ENCODE measurements at places on chromosomes 1 and 21.

DNA sequence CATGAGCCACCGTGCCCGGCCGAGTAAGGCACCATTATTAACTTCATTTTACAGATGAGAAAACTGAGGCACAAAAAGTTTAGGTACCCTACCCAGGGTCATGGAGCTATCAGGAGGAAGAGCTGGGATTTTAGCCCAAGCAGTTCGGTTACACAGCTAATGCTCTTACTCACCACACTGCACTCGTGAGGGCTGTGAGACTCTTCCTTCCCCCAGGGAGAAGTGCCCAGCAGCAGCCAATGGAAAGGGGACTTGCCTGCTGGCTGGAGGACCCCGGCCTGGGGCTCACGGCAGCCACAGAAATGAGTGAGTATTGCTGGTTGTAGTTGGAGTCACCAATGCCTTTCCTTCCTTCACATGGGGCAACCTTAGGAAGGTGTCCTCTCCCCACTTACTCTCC, 5.2 kb upstream of the CSF1 start:
- no peak for DNase-seq

- DNase-seq: no peak
These were observed 120.7 kb upstream of the SGIP1 start for GRCh38 chr1:66413136-66413837.

GRCh38 chr21:24861471-24861870, 745.8 kb downstream of the MRPL39 start:
- DNase-seq: no peak

DNA sequence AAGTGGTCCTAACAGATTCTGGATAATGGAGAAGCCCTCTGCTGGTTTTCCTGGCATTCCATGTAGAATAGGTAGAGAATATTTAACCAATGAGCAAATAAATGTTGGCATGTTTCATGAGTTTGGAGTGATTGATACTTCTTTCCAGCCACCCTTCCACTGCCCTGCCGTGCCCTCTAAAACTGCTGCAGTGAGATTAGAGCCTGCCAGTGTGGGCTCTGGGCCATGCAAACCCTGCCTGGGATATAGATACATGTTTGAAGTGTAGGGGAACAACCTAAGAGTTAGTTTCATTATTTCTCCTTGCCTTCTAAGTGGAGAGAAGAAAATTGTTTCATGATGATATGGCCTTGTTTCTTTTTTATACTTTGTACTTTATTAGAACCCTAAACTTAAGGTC, 10.4 kb downstream of the UBE2Q1 start:
- DNase-seq: no peak

- DNase-seq: no peak
These were observed 152.5 kb downstream of the KCNH1 start for GRCh38 chr1:210981490-210981889.

DNA sequence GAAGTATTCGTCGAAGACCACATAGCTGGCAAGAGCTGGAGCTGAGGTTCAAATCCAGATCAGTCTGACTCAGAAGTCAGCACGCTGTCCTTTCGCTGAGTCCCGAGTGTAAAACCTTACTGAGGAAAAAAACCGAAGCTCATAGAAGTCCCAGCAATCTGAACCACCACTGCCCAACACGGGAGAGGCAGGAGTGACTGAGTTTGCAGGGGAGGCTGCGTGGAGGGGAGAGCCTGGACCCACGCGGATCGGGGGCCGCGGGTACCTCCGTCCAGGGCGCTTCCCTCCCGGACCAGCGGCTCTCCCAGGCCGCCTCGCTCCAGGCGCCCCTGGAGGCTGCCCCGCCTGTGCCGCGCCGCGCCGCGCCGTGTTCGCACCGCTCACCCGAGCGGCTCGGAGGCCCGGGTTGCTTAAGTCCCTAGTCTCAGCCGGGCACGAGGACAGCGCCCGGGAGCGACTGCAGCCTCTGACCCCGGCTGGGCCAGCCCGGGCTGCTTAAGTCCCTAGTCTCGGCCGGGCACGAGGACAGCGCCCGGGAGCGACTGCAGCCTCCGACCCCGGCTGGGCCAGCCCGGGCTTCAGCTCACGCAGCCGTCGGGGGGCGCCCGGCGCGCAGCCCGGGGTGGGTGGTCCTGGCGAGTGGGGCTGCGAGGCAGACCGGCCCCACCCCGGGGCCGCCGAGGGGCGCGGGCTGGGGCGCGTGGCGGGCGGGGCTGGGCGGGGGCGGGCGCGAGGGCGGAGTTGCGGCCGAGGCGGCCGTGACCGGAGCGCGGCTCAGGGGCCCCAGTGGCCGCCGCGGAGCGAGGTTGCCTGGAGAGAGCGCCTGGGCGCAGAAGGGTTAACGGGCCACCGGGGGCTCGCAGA, at the start of gene ADAMTSL4:
ADAMTSL4 (plus strand) TSS at position 777 of the 864 bp plus-strand sequence. CDS start 2,881 bp downstream, outside the sequence.
- DNase-seq: no peak

GRCh38 chr1:207659545-207660153, 14.7 kb downstream of the CR1L start:
- DNase-seq: no peak

DNA sequence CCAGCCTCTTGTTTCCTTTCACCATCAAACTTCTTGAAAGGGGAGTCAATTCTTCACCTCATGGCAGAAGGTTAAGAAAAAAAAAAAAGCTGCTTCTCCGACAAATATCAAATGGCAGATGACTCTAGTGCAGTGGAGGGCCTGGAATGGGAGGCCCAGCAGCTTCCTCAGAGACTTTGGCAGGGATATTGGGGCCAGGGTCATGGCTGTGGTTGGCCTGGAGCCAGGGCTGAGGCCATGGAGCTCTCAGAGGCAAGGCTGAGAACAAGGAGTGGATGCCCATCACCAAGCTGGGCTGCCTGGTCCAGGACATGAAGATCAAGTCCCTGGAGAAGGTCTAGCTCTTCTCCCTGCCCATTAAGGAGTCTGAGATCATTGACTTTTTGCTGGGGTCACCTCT, 18.7 kb downstream of the MTF1 start:
- DNase-seq: no peak

DNA sequence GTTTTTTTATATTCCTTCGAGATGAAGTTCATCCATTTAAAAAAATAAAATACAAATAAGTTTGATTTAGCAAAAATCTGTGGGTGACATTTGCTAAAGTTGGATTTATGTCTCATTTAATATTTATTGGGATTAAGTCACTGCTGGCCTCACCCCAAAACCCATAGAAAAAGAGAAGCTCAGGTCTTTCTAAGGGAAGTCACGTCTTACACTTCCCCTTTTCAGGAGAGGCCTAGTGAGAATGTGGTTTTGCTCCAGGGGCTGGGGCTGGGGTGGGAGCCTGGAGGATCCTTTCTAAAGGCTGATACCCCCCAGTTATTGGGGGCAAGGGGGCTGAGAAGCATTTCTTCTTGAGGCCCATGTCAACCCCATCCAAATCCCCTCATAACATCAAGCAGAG, 300.3 kb downstream of the DSCAM start:
- DNase-seq: no peak

- DNase-seq: no peak
These were observed 474.3 kb upstream of the TMPRSS15 start for GRCh38 chr21:18877917-18878316.

- DNase-seq: no peak
These were observed 34.5 kb downstream of the ALG6 start for GRCh38 chr1:63401945-63402344.

- DNase-seq: no peak
These were observed 29.9 kb downstream of the VASH2 start for GRCh38 chr1:212980123-212980785.

GRCh38 chr1:236015539-236015938, 49.4 kb downstream of the NID1 start:
- DNase-seq: no peak

DNA sequence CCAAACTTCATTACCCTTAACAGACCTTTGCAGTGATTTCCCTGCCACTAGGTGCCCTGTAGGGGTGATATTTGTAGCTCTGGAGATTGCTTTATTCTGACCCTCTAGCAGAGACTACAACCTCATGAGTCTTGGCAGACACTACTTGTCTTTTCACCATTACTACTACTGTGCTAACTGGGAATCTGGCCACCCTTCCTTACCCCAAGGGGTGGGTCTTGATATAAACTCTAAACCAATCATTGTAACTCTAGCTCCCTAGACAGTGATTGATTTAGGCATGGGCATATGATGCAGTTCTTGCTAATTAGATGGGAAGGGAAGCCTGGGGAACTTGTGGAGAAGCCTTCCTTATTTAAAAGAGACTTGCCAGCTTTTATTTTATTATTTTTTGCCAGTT, 3.9 kb downstream of the KPNA6 start:
- DNase-seq: no peak

- DNase-seq: no peak
These were observed 132.8 kb upstream of the CD34 start for GRCh38 chr1:208043691-208044181.

- DNase-seq: no peak
These were observed 2.4 kb downstream of the HMGB4 start for GRCh38 chr1:33866281-33866680.

GRCh38 chr1:243434594-243434993, 178.8 kb downstream of the SDCCAG8 start:
- no peak for DNase-seq

GRCh38 chr1:222028116-222028515, 286.2 kb upstream of the DUSP10 start:
- DNase-seq: no peak

DNA sequence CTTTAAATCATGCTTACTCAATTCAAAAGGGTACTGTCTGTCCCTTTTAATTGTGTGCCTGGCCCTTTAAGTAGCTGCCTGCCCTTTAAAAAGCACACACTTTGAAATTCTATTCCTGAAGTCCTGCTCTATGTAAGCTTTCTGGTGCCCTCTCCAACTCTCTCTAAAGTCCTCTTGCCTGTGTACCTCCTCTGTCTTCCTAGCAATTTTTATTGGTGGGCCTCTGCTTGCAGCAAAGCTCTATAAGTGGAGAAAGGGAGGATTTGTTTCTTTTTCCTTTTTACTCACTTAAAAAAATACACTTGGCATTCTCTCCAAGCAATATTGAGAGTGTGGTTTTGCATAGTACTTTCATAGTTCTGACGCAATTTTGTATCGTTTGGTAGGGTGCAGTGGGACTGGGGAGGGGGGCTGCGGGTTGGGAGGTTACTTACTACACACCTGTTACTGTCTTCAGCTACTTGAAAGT, 135.4 kb downstream of the LMO4 start:
- DNase-seq: no peak

DNA sequence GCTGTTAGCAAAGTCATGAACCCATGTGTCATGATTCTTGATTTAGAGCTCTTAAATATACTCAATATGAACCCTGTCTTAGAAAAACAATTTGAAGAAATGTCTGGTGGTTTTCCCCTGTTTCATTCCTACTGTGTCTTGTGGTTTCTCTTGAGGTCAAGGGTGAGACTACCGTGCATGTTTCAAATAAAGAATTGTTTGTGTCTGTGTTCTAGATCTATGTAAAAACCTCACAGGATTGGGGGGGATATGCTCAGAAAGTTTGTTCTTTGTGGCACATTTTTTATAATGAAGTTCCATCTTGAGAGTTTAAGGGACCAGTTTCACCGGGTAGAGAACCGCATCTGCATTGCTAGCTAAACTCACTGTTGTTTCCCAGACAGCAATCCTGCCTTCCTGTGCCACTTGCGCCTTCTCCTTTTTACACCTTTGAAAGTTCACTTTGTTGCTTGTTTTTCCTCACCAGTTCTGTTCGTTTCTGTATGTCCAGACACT, 30.9 kb upstream of the CACYBP start:
- no peak for DNase-seq

DNA sequence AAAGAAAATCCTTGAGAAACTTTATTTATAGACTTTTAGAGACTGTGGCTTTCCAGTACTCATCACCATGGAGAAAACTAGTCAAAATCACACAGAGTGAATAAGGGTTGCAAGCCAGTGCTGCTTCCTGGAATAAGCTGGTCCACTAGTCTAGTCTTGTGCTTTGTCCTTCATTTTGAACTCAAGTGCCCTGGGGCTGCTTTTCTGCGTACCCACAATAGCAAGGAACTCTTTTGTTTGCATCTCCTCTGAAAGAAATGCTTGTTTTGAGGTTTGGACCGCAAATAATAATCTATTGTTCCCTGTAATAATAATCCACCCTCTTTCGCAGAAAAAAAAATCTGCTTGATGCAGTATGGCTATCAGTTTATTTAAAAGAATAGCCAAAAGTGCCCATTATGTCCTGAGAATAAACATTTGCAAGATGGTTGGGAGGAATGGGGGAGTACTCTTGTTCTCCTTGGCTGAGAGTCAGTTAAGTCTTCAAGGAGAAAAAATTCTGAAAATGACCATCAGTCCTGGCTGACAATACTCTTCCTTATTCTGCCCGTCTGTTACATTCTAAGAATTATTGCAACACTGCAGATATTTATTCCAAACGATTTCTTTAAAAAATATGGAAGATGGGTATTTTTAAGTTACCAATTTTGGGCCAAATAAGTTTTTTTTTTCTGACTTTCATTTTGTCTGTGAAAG, 41.9 kb downstream of the MPZL1 start:
- DNase-seq: no peak

- no peak for DNase-seq
These were observed 221.2 kb downstream of the FMN2 start for GRCh38 chr1:240312872-240313271.

- no peak for DNase-seq
These were observed 127.6 kb downstream of the MRPS6 start for GRCh38 chr21:34201001-34201400.

DNA sequence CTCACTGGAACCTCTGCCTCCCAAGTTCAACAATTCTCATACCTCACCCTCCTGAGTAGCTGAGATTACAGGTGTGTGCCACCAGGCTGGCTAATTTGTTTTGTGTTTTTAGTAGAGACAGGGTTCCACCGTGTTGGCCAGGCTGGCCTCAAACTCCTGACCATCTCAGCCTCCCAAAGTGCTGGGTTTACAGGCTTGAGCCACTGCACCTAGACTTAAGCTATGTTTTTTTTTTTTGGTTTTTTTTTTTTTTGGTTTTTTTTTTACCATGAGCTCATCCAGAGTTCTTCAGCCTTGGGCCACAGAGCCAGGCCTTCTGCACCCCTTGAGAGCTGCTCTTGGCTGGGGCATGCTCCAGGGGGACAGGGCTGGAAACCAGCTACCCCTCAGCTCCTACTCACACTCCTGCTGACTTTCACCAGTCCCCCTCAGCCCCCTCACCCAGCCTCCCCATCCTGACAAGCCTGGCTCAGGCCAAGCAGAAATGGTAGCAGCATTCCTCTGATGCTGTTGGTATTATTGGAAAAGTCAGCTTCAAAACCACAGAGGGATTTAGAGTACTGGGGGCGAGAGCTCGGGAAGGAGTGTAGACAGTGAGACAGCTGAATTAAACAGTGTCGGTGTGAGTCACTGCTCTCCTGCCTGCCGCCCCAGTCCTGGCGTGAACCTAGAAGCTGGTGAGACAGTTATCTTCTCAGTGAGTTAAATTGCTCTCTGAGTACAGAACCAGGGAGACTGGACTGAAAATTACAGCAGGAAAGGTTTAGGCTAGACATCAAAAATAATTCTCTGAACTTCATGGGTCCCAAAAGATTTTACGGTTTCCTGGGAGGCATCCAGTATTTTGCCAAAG, 63.7 kb downstream of the NAV1 start:
- no peak for DNase-seq

Data from suprapubic skin (tissue), 4 donors.